Muscle of arm (tissue), 14 donors: ENCODE measurements at places on chromosomes 2 and 18.

GRCh38 chr2:78910376-78910775, 115.1 kb upstream of the REG3G start:
- peak; percentile 17 for DNase-seq

- no peak for DNase-seq
Measured at GRCh38 chr2:88172882-88173281, 2.7 kb downstream of the THNSL2 start.

DNA sequence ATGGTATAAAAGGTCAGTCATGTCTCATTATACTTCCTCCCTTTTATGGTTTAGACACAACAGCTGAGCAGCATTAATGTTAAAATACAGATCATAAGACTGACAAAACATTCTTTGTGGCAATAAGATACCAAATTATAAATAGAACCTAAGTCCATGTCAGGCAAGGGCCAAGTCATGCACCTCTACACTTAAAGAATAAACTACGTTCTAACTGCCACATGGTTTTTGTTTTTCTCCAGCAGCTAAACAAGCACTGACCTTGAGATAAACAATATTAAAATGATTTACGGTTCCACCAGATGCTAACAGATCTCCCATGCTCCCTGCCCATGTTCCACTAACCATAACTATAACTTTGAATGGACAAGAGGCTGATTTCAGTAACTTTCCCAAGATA, 368.6 kb upstream of the TFPI start:
- no peak for DNase-seq

GRCh38 chr2:120873958-120874887, 138.6 kb downstream of the GLI2 start:
- no peak for DNase-seq

GRCh38 chr2:235706506-235706905, 212.7 kb downstream of the AGAP1 start:
- no peak for DNase-seq

- no peak for DNase-seq
Measured at GRCh38 chr2:201517094-201517493, 65.6 kb downstream of the STRADB start.

- no peak for DNase-seq
Measured at GRCh38 chr2:145860083-145860482, 1340.2 kb upstream of the ZEB2 start.

- DNase-seq: no peak
Measured at GRCh38 chr2:231932985-231933915, 7.1 kb upstream of the NPPC start.

DNA sequence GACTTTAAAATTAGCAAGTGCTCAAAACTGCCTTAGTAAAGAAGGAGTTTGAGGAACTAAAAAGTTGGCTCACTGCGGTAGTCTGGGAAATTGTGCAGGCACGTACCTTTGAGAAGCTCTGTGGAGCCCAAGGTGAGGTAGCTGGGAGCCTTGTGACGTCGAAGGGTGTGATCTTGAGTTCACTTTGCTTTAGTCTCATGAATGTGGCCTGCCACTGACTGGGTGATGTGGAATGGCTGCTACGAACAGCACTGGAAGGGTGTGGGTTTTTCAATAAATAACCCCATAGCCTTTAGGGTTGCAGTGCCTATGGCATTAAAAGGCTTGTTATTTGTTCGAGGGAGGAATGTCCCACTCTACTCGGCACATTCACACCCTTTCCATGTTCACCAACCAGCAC, 312.3 kb downstream of the PRKCE start:
- DNase-seq: no peak

DNA sequence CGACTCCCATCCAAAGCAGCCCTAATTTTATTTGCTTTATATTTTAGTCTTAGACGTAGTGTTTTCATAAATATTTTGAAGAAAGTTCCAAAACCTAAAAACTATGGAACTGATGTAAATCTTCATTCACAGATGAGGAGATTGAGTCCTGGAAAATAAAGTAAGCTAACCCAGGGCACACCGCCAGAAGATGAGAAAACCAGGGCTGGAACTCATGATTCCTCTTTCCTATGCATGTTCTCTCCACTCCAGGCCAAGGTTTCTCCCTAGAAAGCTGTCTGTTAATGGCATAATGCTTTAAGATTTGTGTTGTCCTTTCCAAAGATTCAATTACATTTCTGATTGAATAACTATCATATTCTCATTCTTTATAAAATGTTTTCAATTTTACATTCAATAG, 78.4 kb upstream of the ZC3H15 start:
- peak; percentile 33 for DNase-seq

- no peak for DNase-seq
Measured at GRCh38 chr2:95206096-95206495, 1.2 kb upstream of the ZNF892 start.

- DNase-seq: no peak
Measured at GRCh38 chr2:216183462-216183861, 74.3 kb downstream of the XRCC5 start.

GRCh38 chr2:119599384-119599783, 55.1 kb downstream of the CFAP221 start:
- no peak for DNase-seq

- DNase-seq: no peak
Measured at GRCh38 chr2:102285368-102285767, 26.0 kb upstream of the IL1RL1 start.

DNA sequence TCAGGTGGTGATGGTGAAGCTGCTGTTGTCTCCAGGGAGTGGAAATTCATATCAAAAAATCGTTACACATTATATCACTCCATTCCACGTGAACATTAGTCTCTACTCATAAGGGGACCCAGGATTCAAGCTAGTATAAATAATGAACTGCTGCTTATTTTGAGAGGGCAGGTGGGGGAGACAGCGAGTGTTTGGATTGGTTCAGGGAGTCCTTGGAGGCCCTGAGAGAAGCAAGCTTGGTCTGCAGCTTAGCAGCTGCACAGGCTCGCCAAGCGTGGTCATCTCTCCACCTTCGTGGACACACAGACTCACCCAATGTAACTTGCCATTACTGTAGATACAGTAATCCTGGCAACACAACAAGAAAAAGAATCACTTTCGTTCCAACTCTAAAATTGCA, 177.6 kb downstream of the ZNF521 start:
- DNase-seq: no peak

DNA sequence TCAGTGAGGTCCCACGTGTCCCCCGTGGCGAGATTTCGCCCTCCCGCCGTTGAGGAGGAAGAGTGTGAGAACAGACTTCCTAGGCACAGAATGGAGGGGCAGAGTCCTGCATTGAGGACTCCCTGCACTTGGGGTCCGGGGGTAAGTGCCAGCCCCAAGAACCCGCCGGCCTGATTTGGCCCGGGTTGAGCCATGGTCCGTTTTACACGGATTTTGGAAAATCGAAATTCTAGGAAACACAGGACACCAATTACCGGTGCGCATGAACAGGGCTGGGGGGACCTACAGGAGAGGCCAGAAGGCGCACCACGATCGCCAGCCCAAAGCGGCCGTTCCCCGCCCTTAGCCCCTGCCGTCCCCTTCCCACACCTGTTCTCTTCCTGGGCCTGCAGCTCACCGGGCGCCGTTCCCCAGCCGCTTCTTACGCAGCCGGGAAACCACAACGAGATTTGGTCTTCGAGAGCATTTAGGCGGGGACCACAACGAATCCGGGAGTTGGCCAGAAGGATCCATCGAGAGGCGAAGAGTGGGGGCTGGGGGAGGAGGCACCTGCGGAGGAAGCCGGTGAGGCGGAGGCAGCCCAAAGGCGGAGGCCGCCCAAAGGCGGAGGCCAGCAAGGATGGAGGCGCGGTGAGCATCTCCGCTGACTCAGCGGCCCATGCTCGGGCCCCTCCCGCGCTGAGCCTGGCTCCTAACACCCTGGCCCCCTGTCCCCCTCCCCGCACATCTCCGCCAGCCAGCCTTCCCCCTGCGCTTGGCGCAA, 464 bp upstream of the TLX2 start:
- no peak for DNase-seq

- DNase-seq: no peak
Measured at GRCh38 chr18:51266773-51267172, 69.3 kb upstream of the MEX3C start.

DNA sequence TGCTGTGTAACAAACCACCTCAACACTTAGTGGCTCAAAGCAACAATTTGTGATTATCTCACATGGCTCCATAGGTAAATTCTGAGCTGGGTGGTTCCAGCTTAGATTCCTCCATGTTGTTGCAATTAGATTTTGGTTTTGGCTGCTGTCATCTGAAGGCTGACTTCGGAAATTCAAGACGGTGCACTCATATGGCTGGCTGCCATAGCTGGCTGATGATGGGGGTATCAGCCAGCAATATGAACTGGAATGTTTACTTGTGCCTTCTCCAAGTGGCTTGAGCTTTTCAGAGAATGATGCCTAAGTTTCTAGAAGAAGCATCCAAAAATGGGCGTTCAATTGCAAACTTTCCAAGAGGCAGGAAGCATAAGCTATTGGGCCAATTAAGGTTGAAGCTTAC, 213.1 kb downstream of the GCA start:
- no peak for DNase-seq
